Thymus (tissue), 14 donors: ENCODE measurements at places on chromosomes 1 and 21. TPM values are rescaled to one million over a fixed set of nuclear protein-coding genes. Genes with fewer than 3 reads are reported as not detected.

- no peaks in the 10 kb centered on the region for H3K4me1 ChIP-seq
- H3K27ac ChIP-seq, result no peak overlapping the region
- no peak overlapping the region for H3K4me3 ChIP-seq
- no peak for DNase-seq
- H3K27me3 ChIP-seq, result no peaks in the 10 kb centered on the region
Measured at GRCh38 chr1:115955228-115955627, 21.1 kb upstream of the SLC22A15 start.

- H3K4me3 ChIP-seq, result no peak overlapping the region
- H3K4me1 ChIP-seq, result no peaks in the 10 kb centered on the region
- no peak overlapping the region for H3K27ac ChIP-seq
- no peak for DNase-seq
Measured at GRCh38 chr1:80656641-80657040, 1144.1 kb upstream of the ADGRL2 start.

- no peak overlapping the region for H3K4me3 ChIP-seq
- H3K27me3 ChIP-seq, result no peaks in the 10 kb centered on the region
- peaks cover 51% of the 10 kb centered on the region for H3K4me1 ChIP-seq
- no peak for DNase-seq
Measured at GRCh38 chr1:1780598-1781525, 2.6 kb upstream of the NADK start.

- no peaks in the 10 kb centered on the region for H3K36me3 ChIP-seq
- peaks cover 19% of the 10 kb centered on the region for H3K4me1 ChIP-seq
- peaks cover 62% of the 10 kb centered on the region for H3K27me3 ChIP-seq
- H3K4me3 ChIP-seq, result no peak overlapping the region
- no peak for DNase-seq
Measured at GRCh38 chr21:43716376-43717165, 2.4 kb upstream of the PDXK start.

DNA sequence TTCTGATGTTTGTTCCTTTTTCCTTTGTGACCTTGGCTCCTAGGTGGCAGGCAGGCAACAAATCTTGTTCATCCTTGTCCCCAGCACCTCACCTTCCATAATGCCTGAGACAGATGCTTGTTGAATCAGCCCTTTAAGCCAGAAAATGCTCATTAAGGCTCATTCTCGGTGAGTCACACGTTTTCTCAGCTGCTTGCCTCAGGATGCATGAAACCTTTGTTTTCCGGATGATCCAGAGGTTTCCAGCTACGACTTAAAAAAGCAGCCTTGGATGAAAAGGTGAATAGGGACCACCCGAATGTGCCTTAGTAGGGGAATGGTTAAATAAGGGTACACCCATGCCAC is 4.6 kb upstream of the ATP13A2 start:
- H3K4me3 ChIP-seq, result no peak overlapping the region
- DNase-seq, result no peak
- H3K27ac ChIP-seq, result no peak overlapping the region
- no peaks in the 10 kb centered on the region for H3K27me3 ChIP-seq
- H3K4me1 ChIP-seq, result peaks cover 11% of the 10 kb centered on the region

GRCh38 chr1:170194451-170194850 is 48.7 kb downstream of the NTMT2 start:
- H3K4me3 ChIP-seq, result no peak overlapping the region
- no peaks in the 10 kb centered on the region for H3K36me3 ChIP-seq
- DNase-seq, result no peak
- H3K27me3 ChIP-seq, result no peaks in the 10 kb centered on the region
- H3K27ac ChIP-seq, result no peak overlapping the region
- H3K4me1 ChIP-seq, result no peaks in the 10 kb centered on the region

DNA sequence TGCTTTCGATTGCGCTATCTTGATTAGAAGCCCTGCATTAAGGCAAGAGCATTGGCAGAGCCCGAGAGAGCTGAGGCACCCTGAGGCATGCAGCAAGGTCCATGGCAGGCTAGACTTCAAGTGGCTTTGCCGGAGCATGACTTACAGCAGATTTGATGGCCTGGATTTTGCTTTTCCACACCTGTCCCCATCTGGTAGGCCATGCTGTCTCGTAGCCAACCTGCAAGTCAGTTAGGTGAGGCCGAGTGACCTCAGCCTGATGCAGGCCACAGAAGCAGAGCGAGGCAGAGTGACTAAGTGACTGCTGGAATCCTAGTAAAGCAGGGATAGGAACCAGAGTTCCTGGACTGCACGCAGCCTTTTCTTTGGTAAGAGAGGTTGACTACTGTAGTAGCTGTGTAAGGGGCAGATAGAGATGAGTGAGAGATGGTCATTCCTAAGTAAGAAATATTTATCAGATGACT is 148.9 kb downstream of the PBX1 start:
- H3K27ac ChIP-seq, result peak overlapping the region; percentile 77
- H3K4me1 ChIP-seq, result peaks cover 5% of the 10 kb centered on the region
- H3K36me3 ChIP-seq, result no peaks in the 10 kb centered on the region
- DNase-seq, result no peak
- H3K4me3 ChIP-seq, result no peak overlapping the region

The TCHH gene
- 0.05 TPM for total RNA-seq

- DNase-seq, result no peak
- H3K27ac ChIP-seq, result no peak within 1 kb of the TSS
- no peaks in the 10 kb centered on the region for H3K36me3 ChIP-seq
- H3K4me1 ChIP-seq, result no peaks in the 10 kb centered on the region
Measured at GRCh38 chr21:30634906-30635305, at the start of gene KRTAP20-2. Gene KRTAP20-2 (plus strand): TSS chr21:30635206. CDS start chr21:30635264, 58 bp downstream.

DNA sequence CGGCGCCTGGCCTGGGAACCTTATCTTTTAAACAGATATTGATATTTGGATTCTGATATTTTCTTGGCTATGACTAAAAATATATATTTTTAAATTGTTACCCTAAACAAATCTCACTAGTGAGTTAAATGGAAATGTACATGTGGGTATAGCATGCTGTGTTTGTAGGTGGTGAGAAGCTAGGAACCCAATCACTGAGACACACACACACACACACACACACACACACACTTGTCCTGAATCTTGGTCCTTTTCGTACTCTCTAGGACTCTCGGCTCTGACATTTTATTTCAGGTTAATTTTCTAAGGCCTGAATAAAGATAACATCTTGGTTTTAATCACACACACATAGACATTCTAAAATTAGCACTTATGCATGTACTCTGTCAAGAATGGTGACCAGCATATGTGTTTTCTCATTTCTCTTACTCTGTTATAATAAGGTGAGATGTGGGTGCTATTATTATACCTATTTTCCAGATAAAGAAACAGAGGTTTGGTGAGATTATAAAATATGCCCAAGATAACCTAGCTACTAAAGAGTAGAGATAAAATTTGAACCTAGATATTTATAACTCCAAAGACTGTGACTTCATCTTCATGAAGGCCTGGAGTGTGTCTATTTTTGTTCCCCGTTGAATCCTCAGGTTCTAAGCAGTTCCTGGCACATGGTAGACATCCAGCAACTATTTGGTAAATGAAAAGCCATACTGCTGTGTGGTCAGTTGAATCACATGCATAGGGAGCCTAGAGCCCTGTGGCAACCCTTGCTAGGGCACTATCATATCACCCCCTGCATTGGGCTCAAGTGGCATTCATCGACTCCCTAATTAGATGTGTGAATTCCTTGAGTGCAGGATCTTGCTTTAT is 85.0 kb upstream of the RAB3GAP2 start:
- no peak overlapping the region for H3K27ac ChIP-seq
- H3K4me3 ChIP-seq, result no peak overlapping the region
- no peaks in the 10 kb centered on the region for H3K4me1 ChIP-seq
- no peak for DNase-seq
- H3K27me3 ChIP-seq, result no peaks in the 10 kb centered on the region

The SLC45A1 gene
- 0.09 TPM for total RNA-seq

The GPR52 gene
- 0.52 TPM for total RNA-seq

The SLC9C2 gene
- 0.09 TPM for total RNA-seq

DNA sequence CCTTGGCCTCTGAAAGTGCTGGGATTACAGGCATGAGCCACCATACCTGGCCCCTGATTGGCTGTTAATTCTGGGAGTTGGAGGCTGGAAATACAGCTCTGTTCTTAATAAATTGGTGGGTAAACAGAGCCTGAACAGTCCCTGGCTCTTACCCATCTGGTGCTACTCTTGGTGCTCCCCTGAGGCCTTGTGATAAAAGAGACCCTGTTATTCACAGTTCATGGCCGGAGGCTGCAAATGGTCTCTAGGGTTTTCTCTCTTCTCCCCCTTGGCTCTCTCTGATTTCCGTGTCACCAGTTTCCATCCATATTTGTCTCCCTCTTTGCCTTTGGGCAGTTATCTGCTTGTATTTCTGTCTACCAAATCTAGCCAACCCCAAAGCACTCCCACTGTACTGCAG is 17.2 kb downstream of the NFASC start:
- DNase-seq, result no peak
- H3K27ac ChIP-seq, result no peak overlapping the region
- H3K27me3 ChIP-seq, result no peaks in the 10 kb centered on the region

DNA sequence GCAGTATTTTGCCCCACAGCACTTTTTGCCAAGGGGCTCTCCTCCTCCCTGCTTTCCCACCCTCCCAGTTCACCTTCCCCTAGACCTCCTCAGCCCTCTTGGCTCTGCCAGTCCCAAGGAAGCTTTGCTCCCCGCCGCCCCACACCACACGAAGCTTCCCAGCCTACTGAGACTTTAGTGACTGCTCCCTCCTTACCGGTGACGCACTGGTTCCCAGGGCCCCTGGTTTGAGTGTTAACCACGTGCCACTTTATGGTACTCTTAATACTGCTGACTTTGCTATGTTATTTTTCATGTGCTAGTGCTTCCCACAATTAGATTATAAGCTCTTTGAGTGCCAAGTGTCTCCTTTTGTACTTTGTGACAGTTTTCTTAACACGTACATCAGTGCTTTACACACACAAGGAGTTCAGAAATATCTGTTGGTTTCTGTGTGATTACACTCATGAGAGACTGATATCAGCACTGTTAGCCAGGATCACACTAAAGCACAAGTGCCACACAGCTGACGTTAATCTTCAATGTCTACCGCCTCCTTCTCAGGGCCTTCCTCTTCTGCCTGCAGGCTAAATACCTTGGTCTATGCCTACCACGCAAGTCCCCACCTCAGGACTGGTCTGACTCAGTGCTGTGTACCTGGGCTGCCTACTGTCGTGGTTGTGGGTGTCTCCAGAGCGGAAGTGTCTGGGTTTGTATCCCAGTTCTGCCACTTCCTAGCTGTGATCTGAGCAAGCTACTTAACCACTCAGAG is 61.0 kb downstream of the DNTTIP2 start:
- no peak for DNase-seq
- no peak overlapping the region for H3K27ac ChIP-seq
- H3K27me3 ChIP-seq, result no peaks in the 10 kb centered on the region
- no peaks in the 10 kb centered on the region for H3K4me1 ChIP-seq
- no peak overlapping the region for H3K4me3 ChIP-seq

GRCh38 chr1:221430152-221430960 is 311.5 kb downstream of the DUSP10 start:
- no peaks in the 10 kb centered on the region for H3K36me3 ChIP-seq
- H3K27me3 ChIP-seq, result no peaks in the 10 kb centered on the region
- H3K27ac ChIP-seq, result no peak overlapping the region
- H3K4me1 ChIP-seq, result no peaks in the 10 kb centered on the region
- DNase-seq, result no peak

The LCE1D gene
- not detected for total RNA-seq

GRCh38 chr1:182339684-182340083 is 51.9 kb downstream of the GLUL start:
- H3K27me3 ChIP-seq, result no peaks in the 10 kb centered on the region
- H3K36me3 ChIP-seq, result no peaks in the 10 kb centered on the region
- no peak overlapping the region for H3K27ac ChIP-seq

The LUZP1 gene
- 9.3 TPM for total RNA-seq

- H3K27me3 ChIP-seq, result no peaks in the 10 kb centered on the region
- DNase-seq, result no peak
- H3K36me3 ChIP-seq, result no peaks in the 10 kb centered on the region
- peaks cover 14% of the 10 kb centered on the region for H3K4me1 ChIP-seq
- H3K27ac ChIP-seq, result peak overlapping the region; percentile 92
- peak overlapping the region; percentile 47 for H3K4me3 ChIP-seq
Measured at GRCh38 chr1:185317886-185318310, 855 bp upstream of the IVNS1ABP start.

DNA sequence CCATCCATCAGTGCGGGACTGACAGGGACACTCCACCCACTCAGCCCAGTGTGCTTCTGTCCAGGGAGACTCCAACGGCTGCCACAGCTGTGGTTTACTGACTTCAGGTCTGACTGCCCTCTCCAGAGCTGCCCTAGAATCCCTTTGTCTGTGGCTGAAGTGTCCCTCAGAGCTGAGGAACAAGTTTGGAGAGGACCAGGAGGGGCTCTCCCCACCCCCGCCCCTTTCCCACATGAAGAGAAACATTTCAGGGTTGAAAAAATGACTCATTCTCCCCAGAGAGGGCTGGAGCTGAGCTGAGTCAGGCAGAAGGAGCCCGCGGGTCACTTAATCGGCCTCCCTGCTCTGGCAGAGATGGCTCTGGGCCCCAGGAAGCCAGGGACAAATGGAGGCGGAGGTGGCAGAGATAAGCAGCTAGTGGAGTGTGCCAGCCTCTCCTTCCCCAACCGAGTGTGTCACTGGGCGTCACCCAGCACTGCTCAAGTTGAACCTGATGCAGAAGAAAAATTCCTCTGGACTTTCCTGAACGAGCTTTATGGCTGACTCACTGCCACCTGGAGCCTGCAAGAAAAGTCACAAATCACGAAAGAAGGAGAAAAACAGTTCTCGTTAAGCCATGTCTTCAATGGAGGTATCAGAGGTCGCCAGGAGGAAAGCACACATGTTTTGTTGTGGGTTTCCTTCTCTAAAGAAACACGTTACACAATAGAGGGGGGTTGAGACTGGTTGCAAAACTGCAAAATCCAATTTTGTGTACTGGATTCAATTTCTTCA is 34.3 kb upstream of the ECE1 start:
- peak overlapping the region; percentile 79 for H3K27ac ChIP-seq
- peaks cover 32% of the 10 kb centered on the region for H3K4me1 ChIP-seq
- peaks cover 1% of the 10 kb centered on the region for H3K36me3 ChIP-seq
- H3K4me3 ChIP-seq, result no peak overlapping the region
- peak; percentile 43 for DNase-seq
- no peaks in the 10 kb centered on the region for H3K27me3 ChIP-seq

The GJA4 gene
- total RNA-seq, result 3.8 TPM

- no peaks in the 10 kb centered on the region for H3K27me3 ChIP-seq
- H3K36me3 ChIP-seq, result no peaks in the 10 kb centered on the region
Measured at GRCh38 chr1:64195081-64195395, 8.4 kb upstream of the UBE2U start.

DNA sequence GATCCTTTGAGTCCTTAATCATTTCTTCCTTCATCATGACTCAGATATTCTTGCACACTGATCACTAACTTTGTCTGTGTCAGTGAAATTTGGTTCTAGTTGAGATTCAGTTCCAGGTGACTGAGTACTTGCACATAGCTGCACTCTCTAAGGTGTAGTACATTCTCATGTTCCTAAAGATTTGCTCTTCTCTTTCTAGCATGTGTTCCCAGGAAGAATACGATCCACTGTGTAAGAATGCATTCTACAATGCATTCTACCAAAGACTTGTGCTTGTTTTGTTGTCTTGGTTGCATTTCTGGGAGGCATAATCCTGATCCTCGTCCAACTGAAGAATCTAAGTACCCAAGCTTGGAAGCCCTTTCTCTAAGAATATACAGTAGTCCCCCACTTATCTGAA is 104.3 kb upstream of the CDC42BPA start:
- no peak overlapping the region for H3K27ac ChIP-seq
- no peaks in the 10 kb centered on the region for H3K27me3 ChIP-seq
- DNase-seq, result no peak
- no peaks in the 10 kb centered on the region for H3K4me1 ChIP-seq

- no peaks in the 10 kb centered on the region for H3K36me3 ChIP-seq
- H3K27ac ChIP-seq, result no peak overlapping the region
- H3K4me1 ChIP-seq, result peaks cover 7% of the 10 kb centered on the region
- DNase-seq, result no peak
- H3K4me3 ChIP-seq, result no peak overlapping the region
Measured at GRCh38 chr1:41347276-41347675, 14.0 kb upstream of the FOXO6 start.
